Suprapubic skin (tissue), 4 donors: ENCODE measurements at places on chromosomes 6 and 20.

DNA sequence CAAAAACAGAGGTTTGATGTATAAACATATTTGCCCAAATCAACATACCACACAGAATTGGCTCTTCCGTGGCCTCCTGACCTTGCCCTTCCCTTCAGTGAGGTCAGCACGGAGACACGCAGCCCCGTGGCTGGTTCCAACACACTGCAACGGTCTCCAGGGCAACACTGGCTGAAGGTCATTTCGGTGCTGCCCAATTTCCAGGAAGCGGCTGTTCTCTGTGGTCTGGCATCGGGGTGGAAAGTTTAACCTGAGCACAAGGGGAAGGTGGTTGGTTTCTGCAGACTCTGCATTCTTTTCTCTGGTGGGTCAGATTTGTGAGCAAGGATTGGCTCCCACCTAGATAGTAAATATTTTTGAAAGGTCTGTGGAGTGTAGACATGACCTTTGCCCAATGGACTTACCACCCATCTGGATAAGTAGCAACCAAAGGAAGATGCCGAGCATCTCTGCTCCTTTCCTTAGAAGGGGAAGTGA is 177.6 kb upstream of the PHACTR1 start:
- peak; percentile 65 for DNase-seq

DNA sequence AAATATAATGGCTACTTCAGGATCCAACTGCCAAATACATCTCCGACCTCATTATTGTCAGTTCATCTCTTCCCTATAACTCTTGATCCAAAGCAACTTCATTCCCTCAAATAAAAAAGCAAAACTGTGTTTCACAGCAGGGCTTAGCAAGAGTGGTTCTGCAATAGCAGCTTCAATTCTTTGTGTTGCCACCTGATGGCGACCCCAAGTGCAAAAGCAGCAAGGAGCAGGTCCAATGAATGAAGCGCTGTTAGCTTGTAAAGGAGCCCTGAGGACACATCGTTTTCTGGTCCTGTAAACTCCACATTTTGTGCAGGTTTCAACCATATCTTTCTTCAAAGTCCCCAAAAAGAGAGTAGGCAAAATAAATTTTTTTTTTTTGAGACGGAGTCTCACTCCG is 19.6 kb downstream of the RTN4IP1 start:
- DNase-seq = no peak

GRCh38 chr6:16949716-16950115 is 152.1 kb upstream of the STMND1 start:
- no peak for DNase-seq

- DNase-seq = no peak
Measured at GRCh38 chr6:163860287-163861081, 446.0 kb downstream of the QKI start.

DNA sequence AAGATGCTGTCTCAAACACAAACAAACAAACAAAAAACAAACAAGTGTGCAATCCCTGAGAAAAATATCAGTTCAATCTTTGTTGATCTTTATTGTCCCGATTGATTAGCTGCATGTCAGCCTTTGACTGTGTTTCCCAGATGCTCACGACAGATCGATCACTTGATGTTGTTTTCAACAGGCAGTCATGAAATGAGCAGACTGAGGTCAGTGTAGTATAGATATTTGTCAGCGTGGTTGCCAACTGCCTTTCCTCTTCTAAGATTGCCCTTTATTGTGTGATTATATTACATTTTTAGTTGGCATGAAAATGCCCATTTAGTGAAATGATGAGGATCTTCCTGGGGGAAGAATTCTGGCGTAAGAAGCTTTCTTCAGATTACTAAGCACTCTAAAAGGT is 25.6 kb downstream of the UTRN start:
- DNase-seq = no peak

GRCh38 chr6:49570474-49571079 is 20.1 kb downstream of the C6orf141 start:
- no peak for DNase-seq

DNA sequence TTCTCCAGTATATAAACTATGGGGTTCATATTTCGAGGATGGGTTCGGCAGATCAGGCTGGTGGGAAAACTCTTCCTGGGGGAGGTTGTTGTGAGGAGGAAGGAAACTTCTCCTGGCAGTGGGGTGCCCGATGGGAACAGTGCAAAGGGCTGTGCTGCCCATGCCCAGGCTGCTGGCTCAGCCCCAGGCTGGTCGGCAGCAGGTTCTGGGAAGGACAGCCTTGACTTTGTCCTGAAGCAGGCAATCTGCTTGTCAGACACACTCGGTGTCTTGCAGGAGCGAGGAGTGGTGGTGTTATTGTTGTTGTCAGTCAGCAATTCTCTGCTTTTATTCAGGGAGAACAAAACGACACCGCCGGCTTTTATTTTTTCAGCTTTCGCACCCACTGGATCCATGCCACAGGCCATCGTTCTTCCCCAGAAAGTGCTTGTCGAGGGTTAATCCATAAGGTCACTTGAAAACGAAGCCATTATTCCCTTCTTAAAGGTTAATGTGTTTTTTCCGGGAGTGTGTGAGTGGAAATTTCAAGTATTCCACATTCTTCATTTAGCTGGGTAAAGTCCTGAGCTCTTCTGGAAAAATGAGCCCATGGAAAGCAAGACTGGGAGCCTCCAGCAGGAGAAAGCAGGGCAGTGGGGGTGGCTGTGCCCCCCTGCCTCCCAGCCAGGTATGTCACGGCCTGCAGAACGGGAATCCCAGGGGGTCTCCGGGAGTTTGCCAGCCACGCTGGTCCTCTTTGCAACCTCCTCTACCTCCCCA is 57.0 kb upstream of the STX16 start:
- no peak for DNase-seq

GRCh38 chr6:3912361-3913076 is 63.3 kb downstream of the FAM50B start:
- no peak for DNase-seq

DNA sequence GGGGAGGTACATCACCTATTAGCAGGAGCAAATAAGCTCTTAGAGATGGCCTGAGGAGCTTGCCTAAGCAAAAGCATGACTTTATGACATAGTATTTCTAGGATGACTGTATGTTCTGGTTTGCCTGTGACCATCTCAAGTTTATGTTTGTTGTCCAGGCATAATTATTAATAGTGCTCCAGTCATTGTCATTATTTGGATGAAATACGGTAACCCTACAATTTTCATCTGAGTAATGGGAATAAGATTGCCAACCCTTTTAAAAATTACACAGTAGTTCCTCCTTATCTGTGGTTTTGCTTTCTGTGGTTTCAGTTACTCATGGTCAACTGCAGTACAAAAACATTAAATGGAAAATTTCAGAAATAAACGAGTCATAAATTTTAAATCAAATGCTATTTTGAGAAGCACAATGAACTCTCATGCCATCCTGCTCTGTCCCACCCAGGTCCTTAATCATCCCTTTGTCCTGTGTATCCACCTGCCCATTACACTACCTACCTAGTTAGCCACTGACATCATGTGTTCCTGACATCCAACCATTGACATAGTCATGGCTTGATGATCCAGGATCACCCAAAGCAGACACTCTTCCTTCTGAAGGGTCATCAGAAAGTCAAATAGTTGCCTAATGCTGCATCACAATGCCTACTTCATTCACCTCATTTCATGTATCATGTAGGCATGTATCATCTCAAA is 27.0 kb upstream of the TFB1M start:
- DNase-seq = no peak

- DNase-seq = no peak
Measured at GRCh38 chr20:10921491-10922010, 247.8 kb upstream of the JAG1 start.

DNA sequence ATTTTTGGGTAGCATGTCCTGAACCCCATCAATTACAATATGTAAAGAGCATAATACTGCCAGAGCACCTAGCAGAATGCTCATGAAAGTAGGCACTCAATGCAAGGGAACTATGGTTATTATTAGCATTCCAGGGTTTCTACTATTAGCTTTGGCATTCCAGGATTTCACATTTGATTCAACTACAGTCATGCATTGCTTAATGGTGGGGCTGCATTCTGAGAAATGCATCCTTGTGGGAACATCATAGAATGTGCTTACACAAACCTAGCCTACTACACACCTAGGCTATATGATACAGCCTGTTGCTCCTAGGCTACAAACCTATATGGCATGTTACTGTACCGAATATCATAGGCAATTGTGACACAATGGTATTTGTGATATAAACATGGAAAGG is 247.8 kb downstream of the CD83 start:
- DNase-seq = no peak

DNA sequence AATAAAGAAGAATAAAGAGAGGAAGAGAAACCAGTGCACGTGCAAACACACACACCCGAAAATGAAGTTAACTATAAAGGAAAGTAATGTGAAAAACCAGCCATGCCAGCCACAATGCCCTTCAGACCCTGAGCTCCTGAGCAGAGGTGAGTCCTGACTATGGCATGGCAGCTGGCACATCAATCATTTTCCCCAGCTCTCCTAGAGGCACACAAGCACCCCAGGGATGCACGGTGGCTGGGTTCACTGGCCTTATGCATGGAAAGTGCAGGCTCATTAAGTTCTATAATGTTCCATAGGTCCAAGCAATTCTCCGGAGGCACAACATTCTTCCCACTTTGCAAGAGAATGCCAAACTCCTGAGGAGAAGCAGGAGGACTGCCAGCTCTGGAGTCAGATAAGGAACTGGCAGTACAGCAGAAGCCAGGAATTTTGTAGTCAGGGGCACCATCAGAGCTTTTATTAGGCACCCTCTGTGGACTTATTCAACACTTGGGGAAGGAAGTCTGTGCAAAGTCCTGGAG is 175.0 kb upstream of the PRDM1 start:
- no peak for DNase-seq
